ENCODE measurements at places on chromosomes 12 and 14. TPM values are rescaled to one million over a fixed set of nuclear protein-coding genes. Genes with fewer than 3 reads are reported as not detected.

STYK1 gene
- 2.1 TPM for total RNA-seq

CCDC63 gene
- total RNA-seq = not detected

ANO4 gene
- not detected for total RNA-seq

PAX9 gene
- not detected for total RNA-seq

CCDC184 gene
- total RNA-seq = 0.97 TPM

PIANP gene
- total RNA-seq = 0.79 TPM

TAS2R31 gene
- 1.3 TPM for total RNA-seq

CHMP4A gene
- 86.4 TPM for total RNA-seq

FSCB gene
- total RNA-seq = not detected

MGST1 gene
- total RNA-seq = 0.33 TPM

KRT6B gene
- not detected for total RNA-seq

PLXNC1 gene
- 5.0 TPM for total RNA-seq

WNT1 gene
- not detected for total RNA-seq

CALM1 gene
- 575 TPM for total RNA-seq

GRCh38 chr12:128808651-128809050 is 15.1 kb downstream of the SLC15A4 start:
- no peak for DNase-seq

GRCh38 chr12:74689071-74689655 is 151.5 kb downstream of the ATXN7L3B start:
- DNase-seq = no peak

- no peak for DNase-seq
These were observed 479.7 kb downstream of the FSCB start for GRCh38 chr14:44027397-44027796.

DNA sequence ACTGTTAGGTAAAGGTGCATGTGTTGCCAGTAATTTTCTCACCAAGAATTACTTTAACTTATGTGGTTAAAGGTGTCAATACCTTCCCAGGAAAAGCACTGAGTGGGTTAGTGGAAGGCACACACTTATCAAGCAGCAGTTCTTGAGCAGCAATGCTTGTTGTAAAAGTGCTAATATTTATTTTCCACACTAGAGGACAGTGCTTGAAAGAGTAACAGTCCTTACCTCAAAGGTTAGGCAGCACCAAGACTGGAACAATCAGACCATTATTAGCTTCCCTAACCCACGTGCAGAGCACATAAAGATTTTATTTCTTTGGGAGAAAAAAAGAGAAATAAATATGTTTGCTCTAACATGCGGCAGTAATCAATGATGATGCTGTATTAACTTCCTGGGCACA is 48.8 kb upstream of the KRR1 start:
- no peak for DNase-seq

DNA sequence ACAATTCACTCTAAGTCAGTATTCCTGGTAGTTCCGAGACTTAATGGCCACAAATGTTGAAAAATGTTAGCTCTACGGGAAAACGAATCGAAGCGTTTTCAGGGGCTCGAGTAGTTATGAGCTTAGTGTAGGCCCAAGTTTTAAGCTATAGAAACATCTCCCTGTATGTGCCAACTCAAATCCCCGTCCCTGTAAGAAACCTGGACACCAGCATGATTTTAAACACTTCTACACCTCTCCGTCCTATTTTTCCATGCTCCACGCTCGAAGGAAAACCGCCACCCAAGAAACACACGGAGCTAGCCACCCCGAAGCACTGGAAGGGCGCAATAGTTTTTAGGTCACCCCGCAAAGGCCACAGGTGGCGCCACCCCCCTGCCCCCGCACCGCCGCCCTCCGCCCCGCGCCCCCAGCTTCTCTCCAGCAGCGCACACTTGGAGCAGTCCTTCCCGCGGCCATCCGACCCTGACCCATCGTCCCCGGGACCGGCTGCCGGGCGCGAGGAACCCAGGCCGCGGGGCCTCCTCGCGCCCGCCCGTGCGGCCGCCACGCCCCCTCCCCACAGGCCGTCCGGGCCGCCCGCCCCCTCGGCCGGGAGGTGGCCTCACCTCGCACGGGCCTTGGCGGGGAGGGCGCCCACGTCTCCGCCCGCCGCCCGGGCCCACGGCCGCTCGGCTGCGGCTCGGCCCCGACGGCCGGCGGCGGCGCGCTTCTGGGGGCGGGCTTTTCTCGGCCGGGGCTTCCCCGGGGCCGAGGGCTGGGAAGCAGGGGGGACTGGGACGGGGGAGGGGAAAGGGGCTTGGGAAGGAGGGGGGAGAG is 522 bp downstream of the R3HDM2 start:
- no peak for DNase-seq

DNA sequence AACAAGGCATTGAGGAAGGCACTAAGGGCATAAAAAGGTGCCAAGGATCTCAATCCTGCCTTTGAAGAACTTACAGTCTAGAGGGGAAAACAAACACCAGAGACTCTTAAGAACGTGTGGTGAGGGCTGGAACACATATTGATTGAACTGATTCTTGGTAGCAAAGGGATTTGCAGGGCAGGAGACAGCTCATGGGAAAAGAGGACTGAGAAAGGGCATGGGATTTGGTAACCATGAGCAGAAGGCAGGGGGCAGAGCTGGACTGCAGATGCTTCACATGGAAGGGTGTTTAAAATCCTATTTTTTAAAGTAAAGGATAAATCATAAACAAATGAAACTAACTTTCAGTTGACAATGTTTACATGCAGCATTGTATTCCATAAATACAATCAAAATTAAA is 203.1 kb downstream of the ITPR2 start:
- DNase-seq = no peak

GRCh38 chr14:97113339-97113738 is 316.2 kb downstream of the VRK1 start:
- DNase-seq = no peak

DNA sequence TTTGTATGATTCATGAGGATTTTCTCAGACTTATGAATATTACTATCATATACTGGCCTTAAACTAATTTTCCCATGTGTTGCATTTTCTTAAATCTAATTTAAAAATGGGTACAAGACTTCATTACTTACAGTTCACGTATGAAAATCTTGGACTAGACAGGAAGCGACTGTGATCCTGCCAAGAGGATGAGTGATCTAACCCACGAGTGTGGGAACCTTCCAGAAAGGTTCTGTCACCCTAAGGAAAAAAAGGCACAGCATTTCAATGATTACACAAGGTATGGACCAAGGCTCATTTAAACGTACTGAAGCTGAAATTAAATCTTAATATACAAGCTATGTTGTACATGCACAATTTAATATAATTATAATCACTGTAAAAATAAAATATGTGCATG is 293.5 kb upstream of the DIO2 start:
- no peak for DNase-seq

- DNase-seq = no peak
These were observed 98.8 kb upstream of the RGS6 start for GRCh38 chr14:71833476-71833875.

GRCh38 chr14:86961106-86961716 is 1031.8 kb downstream of the GALC start:
- DNase-seq = no peak

DNA sequence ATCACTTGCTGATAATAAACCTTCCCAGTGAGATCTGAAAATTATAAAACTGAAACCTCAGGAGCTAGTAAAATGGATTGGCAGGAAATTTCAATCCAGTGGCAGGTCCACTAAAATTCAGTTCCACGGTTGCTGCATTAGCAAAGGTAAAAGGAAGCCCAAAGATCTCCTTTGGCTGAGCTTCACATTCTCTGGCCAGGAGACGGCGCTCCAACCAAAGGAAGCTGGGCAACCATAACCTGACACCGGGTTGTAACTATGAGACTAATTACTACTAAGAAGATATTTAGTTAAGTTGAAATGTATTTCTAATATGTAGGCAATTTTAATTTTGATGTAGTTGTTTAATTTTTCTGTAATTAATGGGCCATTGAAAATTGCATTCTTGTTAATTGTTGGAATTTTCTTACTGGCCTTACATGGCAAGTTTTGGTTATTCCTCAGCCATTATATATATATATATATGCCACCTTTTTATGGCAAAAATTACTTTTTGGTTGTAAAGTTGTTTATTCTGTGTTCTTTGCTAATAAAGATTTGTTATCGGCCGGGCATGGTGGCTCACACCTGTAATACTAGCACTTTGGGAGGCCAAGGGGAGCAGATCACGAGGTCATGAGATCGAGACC is 17.0 kb downstream of the OR8S1 start:
- no peak for DNase-seq

- DNase-seq = no peak
These were observed 81.1 kb upstream of the CCDC198 start for GRCh38 chr14:57574617-57575288.

DNA sequence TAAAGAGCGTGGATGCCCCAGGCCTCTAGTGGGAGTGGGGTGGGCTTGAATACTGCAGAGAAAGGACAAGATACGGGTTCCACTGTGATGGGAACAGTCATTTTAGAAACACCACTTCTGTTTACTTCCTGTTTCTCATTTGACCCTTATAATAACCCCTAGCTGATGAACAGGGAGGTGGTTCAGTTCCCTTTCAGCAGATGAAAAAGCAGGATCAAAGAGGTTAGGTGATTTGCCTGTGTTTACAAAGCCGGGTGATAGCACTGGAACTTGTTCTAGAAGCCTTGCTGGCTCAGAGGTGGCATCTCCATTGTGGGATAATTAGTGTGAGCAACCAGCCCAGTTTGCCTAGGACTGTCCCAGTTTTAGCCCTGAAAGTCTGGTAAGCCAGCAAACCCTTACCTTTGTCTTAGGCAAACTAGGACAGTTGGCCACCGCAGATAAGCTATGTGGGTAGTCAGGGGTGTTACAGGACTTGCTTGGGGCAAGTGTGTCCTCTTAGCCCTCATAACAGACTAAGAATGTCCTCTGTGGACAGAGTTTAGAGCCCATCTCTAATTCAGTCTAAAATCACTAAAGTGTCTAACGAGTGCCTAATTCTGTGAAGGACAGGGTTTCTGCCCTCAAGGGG is 7.5 kb upstream of the LRP1-AS start:
- no peak for DNase-seq

DNA sequence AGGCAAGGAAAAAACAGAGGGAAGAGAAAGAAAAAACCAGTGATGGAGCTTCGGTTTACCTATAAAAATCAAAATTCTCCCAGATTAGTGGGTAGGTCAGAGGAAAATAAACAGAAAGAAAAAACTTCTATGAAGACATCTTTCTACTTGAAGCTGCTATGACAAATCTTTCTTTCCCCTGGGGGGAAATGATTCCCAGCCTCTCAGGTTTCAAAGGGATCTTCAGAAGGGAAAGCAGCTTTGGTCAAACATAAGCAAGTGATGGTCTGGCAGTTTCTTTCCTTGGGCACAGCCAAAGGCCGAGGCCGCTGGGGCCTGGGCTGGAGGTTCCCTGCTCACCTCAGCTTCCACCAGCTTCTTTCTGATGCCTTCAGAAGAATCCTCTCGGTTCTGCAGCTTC is 104.5 kb downstream of the PRKAB1 start:
- no peak for DNase-seq

GRCh38 chr14:72315714-72316113 is 383.5 kb downstream of the RGS6 start:
- no peak for DNase-seq

DNA sequence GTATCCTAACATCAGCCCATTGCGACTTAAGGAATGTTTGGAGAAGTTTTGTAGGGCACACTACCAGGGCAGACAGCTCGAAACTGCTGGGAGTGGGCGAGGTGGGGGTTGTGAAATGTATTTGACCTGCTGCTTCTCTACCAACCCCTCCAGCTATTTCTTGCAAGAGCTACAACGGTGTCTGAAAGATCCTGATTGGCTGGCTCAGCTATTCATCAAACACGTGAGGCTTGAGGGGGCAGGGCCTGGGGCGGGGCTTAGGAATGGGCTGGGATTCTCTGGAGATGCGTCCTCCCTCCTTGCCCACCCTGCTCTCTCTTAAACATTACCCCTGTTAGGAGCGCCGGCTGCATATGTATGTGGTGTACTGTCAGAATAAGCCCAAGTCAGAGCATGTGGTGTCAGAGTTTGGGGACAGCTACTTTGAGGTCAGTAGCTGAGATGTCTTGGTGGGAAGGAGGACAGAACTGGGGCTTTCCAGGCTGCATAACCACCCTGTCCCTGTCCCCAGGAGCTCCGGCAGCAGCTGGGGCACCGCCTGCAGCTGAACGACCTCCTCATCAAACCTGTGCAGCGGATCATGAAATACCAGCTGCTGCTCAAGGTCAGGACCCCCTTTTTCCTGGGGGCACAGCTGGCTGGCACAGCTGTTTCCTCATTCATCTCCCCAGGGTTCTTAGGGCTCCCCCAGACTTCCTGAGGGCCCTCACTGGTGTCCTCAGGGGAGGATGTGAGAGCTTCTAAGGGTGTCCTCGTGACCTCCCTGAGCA is 3.1 kb downstream of the ARHGEF25 start:
- no peak for DNase-seq

- no peak for DNase-seq
These were observed 37.6 kb downstream of the RTRAF start for GRCh38 chr14:52026901-52027300.

DNA sequence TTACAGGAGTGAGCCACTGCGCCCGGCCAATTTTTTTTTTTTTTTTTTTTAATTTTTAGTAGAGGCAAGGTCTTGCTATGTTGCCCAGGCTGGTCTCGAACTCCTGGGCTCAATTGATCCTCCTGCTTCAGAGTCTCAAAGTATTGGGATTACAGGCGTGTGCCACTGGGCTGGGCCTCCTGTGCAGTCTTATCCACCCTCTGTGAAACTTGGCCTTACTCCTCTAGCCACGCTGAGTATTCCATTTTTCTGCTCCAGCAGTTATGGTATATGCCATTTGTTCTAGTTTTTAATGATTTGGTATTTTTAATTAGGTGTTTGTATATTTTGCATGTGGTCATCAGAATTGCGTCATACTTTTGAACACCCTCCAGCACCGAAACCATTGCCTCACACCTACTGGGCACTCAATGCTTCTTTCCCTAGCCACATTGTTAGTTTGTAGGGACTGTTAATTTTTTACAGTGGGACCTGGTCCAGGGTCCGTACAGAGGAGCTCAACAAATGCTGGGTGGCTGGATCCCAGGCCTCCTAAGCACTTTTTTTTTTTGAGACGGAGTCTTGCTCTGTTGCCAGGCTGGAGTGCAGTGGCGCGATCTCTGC is 11.4 kb downstream of the RIOX1 start:
- no peak for DNase-seq

DNA sequence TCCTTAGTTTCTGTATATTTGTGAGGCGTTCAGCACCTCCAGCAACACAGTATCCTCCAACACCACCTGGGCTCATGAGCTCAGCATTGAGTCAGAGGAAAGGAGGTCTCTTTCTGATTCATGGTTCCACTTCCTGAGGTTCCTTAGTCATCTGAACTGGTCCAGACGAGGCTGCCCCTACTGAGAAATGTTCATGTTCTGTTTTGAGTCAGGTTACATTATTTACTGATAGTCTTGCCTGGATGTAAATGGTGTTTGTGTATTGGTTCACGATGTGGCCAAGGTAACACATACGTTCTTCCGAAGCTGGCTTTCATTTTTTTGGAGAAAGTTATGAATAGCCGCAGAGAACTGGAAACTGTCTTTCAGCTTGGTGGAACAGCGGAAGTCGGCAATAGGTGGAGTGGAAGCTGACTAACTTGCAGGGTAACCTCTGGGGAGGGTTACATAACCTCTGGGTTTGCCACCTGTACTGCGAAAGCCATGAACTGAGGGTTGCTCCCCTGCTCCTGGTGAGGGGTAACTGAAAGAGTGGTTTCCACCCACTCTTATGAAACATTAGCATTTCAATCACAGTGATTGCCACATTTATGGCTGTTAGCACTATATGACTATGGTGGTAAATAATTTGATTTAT is 42.2 kb upstream of the MANSC4 start:
- DNase-seq = peak; percentile 36

GRCh38 chr14:50232276-50232642 is 881 bp upstream of the SOS2 start:
- DNase-seq = no peak

- DNase-seq = no peak
These were observed 195.8 kb upstream of the PZP start for GRCh38 chr12:9404031-9404430.

GRCh38 chr14:104968153-104968527 is 10.0 kb downstream of the AHNAK2 start:
- DNase-seq = no peak

All from CD8-positive, alpha-beta memory T cell (primary cell).